ENCODE measurements at places on chromosomes 11 and 22.

DNA sequence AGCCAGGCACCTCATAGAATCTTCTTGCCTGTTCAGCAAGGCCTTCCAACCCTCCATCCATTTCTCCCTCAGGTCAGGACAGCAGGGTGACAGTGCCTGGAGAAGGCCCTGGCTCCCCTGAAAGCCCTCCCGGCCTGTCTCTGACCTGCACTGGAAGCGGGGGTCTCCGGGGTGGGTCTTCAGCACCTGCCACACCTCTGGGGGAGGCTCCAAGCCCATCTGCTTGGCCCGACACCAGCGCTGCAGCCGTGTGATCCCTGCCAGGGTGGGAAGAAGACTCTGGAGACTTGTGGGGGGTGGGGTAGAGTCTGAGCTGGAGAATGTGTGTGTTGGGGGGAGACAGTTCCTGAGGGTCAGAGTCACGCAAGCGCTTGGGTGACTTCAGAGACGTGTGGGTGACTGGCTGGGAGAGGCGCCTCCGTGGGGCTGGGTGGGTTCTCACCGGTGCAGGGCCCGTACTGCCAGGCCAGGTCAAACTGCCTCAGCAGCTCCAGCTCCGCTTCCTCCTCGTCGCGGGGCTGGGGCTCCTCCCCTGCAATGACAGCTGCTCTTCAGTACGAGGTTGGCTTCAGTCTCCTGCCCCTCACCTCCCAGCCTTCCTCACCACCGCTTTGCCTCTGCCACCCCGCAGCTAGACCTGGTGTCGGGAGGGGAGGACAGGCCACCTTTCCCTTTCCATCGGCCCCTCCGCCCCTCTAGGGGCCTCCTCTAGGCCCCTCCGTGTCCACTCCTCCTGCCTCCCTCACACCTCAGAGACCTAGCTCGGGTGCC lies 615 bp downstream of the POLD4 start:
- no peak for DNase-seq

GRCh38 chr11:28858076-28858475 lies 749.9 kb downstream of the METTL15 start:
- DNase-seq, result no peak

- DNase-seq, result no peak
Measured at GRCh38 chr11:10762185-10762584, 11.1 kb downstream of the CTR9 start.

DNA sequence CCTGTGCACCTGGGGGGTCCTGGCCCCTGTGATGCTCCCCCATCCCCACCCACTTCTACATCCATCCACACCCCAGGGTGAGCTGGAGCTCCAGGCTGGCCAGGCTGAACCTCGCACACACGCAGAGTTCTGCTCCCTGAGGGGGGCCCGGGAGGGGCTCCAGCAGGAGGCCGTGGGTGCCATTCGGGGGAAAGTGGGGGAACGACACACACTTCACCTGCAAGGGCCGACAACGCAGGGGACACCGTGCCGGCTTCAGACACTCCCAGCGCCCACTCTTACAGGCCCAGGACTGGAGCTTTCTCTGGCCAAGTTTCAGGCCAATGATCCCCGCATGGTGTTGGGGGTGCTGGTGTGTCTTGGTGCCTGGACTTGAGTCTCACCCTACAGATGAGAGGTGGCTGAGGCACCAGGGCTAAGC lies 20.0 kb upstream of the TALDO1 start:
- DNase-seq, result no peak
